ENCODE measurements at places on chromosomes 1 and 21.

DNA sequence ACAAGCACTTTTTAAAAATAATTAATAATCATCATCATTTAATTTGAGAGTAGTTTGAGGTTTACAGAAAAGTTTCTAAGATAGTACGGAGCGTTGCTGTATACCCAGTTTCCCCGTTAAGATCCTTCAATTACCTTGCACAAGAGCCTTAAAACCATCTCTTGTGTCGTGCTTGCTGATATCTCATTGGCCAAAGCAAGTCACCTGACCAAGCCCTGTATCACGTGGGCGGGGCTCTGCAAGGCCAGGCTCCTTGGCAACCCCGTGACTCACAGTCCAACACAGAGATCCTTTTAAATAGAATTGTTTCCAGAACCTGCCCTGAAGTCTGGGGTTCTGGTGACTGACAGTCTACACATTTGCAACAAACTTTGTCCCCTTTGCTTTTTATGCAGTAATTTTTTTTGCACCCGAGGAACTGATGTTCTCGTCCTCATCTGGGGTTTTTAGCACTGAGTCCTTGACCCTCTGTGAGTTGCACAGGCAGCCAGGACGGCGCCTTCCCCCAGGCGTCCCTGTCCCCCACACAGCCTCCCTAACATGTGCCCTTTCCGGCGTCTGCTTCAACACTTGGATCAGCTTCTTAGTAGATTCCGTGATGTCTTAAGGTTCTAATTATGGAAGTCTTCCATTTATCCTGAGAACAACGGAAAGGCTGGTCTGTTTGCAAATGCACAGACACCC lies 183.3 kb upstream of the TMEM51 start:
- DNase-seq, result peak; percentile 81

DNA sequence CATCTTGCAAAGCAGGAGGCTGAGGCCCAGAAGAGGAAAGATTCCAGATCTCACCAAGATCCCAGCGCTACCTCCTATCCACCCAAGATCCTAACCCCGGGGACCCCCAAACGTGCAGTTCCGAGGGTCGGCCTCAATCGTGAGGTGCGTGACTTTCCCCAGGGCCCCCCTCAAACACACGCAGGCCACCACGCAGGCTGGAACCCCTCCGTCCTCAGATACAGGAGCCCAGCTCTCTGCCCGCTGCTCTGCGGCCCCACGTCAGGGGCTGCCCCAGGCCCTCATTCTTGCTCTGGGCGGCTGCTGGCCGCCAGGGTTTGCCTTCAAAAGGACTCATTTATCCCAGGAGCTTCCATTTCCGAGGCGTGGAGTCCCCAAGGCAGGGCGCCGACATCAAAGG lies 39.9 kb downstream of the KRTAP10-1 start:
- no peak for DNase-seq

DNA sequence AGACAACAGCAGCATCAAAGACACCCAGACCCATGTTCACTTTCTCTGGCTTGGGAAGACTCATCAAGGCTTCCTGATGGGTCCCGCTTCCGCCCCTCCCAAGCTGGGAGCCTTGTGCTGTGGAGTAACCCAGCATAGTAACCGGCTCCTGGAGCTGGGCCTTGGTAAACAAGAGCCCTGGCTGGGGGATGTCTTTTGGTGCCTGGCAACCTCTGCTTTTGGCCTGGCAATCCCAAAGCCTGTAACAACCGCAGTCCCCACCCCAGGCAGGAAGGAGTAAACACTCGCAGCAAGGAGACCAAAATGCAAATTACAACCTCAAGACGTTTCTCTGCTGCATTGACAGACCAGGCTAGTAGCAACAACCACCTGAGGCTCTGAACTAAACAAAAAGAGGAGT lies 16.9 kb upstream of the THRAP3 start:
- no peak for DNase-seq

DNA sequence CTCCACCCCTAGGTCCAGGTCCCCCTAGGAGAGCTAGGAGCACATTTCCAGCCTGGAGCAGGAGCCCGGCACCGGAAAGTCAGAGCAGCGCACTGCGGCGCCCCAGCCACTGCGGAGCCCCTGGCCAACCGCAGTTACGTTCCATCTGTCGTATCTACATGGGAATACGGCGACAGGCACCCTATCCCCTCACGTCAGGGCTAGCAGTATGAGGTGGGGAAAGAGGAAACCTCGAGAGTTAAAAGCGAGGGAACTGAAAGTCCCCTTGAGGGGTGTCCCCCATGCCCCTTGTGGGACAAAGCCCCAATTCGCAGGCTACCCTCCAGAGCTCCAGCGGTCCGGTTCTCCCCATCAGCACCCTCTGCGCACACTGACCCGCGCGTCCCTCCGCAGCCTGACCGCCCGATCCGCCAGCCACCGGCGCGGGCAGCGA lies 995 bp downstream of the COLGALT2 start:
- no peak for DNase-seq

GRCh38 chr1:73673971-73674370 lies 524.0 kb downstream of the LRRIQ3 start:
- DNase-seq, result no peak

GRCh38 chr1:16127676-16128337 lies 28.1 kb downstream of the EPHA2 start:
- peak; percentile 22 for DNase-seq

- DNase-seq, result no peak
These were observed 25.8 kb upstream of the IFNGR2 start for GRCh38 chr21:33377221-33377920.

DNA sequence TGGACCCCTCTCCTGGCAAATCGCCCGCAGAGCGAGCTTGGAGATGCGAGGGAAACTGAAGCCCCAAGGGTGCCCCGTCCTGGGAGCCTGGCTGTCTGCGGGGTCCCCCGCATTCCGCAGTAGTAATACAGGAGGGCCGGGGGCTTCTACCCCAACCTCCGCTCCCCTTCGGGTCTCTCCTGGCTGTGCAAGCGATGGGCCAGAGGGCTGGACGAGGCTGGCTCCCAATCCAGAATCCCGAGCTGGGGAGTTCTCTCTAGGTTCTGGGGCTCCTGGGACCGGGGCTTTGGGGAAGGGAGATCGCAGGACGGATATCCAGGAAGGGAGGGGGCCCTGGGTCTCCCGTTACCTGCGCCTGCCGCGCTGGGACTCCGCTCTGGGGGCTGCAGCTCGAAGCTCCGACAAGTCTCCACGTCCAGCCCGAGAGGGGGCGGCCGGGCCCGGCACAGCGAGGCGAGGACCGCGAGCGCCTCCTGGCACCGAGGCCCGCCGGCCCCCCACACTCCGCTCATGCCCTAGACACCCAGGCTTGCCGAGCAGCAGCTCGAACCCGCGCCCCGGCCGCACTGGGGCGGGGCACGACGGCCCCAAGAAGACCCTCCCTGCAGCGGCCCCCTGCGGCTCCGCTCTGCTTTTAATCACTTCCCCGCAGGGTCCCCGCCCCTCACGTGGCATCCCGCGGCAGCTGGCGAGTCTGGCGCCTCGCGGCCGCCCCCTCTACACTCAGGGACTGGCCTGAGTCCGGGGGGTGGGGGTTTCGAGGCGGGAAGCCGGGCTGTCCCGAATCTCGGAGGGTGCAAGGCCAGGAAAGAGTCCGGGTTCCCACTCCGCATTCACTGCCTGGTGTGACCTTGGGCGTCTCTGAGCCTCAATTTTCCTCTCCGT lies at the start of gene SYT6:
Gene SYT6 (minus strand): TSS at position 609 of the 885 bp plus-strand sequence. CDS start 97 bp downstream, at position 512.
- DNase-seq, result peak; percentile 59
